T-helper 9 cell (primary cell): ENCODE measurements at places on chromosomes 4 and X.

DNA sequence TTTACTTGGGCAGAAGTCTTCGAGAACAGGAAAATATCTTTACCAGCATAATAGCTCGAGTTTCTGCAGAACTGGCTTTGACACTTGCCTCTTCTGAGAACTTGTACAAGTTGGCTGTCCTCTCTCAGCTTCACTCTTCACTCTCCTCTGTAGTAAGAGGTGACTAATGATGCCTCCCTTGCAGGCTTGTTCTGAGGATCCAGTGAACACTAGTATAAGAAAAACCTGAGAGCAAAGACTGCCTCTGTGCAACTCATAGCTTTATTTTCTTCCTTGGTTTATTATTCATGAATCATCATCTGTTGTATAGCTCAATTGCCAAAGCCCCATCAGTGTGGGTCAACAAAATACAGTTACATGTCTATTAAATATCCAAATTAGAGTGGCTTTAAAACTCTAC lies 266.7 kb upstream of the CLNK start:
- DNase-seq = no peak

DNA sequence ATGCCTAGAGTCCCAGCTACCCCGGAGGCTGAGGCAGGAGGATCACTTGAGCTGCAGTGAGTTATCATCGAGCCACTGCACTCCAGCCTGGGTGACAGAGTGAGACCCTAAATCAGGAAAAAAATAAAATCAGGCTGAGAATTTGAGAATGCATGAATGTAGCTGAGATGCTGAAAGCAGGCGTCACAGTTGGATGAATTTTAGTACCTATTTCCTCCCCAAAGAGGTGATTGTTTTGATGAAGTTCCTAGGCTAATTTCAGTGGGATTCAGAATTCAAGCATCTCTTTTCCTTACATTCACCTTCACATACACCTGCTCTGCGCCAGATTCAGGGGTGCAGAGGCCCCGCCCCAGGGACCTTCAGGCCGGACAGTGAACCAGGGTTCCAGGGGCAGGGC lies 3.2 kb downstream of the CFAP99 start:
- no peak for DNase-seq

- DNase-seq = no peak
Measured at GRCh38 chrX:119579414-119579813, 5.1 kb downstream of the UBE2A start.

DNA sequence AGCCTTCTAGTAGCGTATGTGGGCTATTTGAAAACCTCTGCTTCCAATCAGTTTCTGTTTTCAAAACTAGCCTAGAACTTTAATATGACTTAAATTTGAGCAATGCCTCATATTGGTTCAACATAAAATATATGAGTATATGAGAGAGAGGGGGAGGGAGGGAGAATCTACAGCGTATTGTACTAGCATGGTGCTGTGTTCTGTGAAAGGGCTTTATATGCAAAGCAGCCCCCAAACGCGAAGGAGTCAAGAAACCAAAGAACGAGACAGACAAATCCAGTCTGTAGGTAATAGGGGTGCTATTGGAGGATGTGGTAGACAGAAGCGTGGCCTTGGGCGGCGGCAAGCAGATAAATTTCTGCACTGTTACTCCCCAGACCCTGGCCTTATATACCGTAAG lies 784 bp upstream of the ANXA5 start:
- DNase-seq = no peak

- DNase-seq = no peak
Measured at GRCh38 chr4:158201322-158201721, 9.0 kb upstream of the TMEM144 start.

DNA sequence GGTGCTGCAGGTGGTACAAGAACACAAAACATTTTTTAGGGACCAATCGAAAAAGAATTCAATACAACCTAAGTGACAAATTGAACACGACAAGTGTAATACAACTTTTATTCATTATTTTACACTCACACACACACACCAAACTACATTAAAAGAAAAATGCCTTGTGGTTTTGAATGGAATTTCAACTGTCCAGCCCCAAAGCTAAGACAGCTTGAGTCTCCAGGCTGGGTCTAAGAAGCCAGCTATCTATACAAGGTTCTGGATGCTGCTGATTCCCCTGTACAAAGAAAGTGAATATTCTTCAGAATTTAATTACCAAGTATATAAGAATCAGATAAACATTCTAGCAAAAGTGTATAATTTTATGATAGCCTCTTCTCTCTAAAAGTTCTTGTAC lies 118.2 kb downstream of the PPP3CA start:
- DNase-seq = no peak

- DNase-seq = no peak
Measured at GRCh38 chrX:149198980-149199732, 305.9 kb downstream of the IDS start.

DNA sequence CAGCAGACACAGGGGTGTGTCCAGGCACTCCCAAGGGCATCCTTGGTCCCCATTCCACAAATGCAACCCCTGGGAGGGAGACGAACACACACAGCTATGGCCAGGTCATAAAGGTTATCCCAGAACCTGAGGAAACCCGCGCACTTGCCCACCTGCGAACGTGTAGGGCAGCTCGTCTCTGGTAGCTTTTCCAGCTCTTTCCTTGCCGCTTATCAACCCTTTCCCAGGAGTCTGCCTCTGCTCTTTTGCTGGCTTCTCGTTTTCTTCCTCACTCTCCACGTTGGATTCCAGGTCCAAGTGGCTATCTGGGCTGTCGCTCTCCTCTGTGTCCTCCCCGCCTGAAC lies 13.5 kb downstream of the NOP14 start:
- DNase-seq = no peak

DNA sequence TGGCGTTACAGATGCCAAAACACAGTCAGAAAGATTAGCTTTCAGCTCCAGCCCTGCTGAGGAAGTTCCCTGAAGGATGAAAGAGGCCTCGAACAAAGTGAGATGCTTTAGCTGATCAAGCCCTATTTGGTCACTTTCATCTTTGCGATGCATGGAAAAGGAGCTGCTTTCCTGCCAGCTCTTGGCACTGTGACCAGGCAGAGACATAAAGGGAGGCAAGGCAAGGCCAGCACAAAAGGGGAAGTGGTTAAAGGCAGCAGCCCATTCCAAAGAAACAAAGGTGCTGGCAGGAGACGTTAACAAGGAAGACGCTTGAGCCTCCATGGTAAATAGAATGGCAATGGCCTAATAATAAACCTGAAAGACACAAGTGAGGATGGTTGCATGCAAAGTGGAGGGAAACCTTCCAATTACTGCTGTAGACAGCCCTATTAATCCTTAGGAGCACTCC lies 617.1 kb upstream of the INTU start:
- DNase-seq = no peak

DNA sequence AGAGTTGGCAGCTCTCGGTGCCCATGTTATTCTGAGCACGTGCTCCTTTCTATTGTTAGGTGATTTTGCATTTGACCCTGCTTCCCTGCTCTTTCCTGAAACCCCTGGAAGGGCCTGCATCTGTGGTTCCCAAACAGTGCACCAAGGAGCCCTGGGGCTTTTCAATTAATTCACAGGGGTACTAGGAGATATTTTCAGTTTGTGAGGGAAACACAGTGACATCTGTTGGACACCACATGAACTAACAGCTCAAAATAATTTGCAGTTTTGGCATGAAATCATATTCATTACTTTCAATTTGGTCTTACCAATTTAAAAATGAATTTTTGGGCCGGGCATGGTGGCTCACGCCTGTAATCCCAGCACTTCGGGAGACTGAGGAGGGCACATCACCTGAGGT lies 156.6 kb downstream of the GATB start:
- no peak for DNase-seq

GRCh38 chrX:136620780-136621179 lies 27.2 kb upstream of the CD40LG start:
- DNase-seq = no peak

- no peak for DNase-seq
Measured at GRCh38 chr4:80840396-80840795, 190.1 kb upstream of the BMP3 start.

- DNase-seq = no peak
Measured at GRCh38 chrX:100316987-100317386, 93.1 kb downstream of the PCDH19 start.

- no peak for DNase-seq
Measured at GRCh38 chr4:85391071-85391470, 83.9 kb upstream of the ARHGAP24 start.

GRCh38 chr4:1021386-1022050 lies 10.1 kb downstream of the FGFRL1 start:
- no peak for DNase-seq

- DNase-seq = no peak
Measured at GRCh38 chr4:136558940-136559494, 973.3 kb downstream of the PCDH18 start.

DNA sequence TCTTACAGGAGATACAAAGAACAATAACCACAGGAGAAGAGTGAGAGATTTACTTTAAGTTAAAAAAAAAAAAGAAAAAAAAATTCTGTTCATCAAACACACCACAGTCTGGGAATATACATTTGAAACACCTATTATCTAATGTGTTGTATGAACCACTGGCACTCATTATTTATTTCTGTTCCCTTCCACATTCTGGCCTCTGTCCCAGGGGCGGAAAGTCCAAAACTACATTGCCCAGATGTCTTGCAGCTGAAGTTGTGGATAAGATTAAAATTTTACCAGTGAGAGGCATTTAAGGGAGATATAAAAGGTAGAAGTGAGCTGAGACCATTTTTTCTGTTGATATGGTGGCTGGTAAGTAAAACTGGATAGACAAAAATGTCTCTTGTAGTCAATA lies 56.2 kb downstream of the SCLT1 start:
- no peak for DNase-seq

- no peak for DNase-seq
Measured at GRCh38 chr4:22941688-22942375, 249.1 kb downstream of the GBA3 start.

DNA sequence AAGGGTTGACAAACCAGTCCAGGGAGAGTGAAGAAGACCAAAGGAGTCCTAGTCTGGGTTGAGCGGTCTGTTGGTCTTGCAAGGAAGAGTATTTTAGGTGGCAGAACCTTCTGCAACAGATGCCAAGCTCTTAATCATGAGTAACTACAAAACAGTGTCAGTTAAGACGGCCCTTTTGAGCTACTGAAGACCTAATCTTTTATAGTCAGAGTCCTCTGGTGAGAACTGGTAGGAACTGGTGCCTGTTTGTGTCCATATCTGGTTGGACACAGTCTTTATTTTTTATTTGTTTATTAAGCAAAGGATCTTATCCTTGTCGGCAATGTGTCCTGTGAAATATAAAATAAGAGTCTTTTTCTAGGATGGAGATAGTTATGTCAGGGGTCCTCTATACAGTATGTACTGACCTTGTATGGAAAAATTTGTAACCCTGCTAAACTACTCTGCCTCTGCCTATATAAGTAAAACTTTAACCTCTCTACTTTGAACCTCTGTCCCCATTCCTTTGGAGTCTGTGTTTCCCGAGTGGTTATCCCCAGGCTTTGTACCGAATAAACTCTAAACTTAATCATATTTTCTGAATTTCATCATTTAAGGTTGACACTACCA lies 47.1 kb downstream of the FAM13A start:
- DNase-seq = no peak

- no peak for DNase-seq
Measured at GRCh38 chrX:3142259-3143042, 101.2 kb downstream of the ARSF start.

GRCh38 chrX:134423606-134424005 lies 36.4 kb upstream of the HPRT1 start:
- no peak for DNase-seq

- DNase-seq = no peak
Measured at GRCh38 chr4:78032446-78032845, 24.7 kb upstream of the FRAS1 start.

GRCh38 chrX:71181558-71181909 lies 36.9 kb downstream of the NLGN3 start:
- peak; percentile 25 for DNase-seq

GRCh38 chr4:182600856-182601255 lies 316.3 kb downstream of the DCTD start:
- DNase-seq = no peak

DNA sequence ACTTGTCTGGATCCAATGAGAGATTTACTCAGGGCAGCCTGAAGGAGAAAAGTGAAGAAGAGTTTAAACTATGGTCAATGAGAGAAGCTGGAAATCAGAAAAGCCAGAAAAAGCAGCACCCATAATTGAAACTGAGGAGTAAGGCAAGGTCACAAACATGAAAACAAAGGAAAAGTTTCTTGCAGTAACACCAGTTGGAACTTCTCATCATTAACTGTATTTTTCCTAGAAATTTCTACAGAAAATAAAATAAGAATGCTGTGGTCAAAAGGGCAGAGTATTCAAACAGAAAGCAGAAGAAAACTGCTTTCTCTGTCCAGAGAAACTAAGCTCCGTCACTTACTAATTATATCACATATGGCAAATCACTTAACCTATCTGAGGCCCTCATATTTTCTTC lies 102.2 kb downstream of the OR13H1 start:
- no peak for DNase-seq

- DNase-seq = no peak
Measured at GRCh38 chr4:85644061-85644460, 169.1 kb downstream of the ARHGAP24 start.

DNA sequence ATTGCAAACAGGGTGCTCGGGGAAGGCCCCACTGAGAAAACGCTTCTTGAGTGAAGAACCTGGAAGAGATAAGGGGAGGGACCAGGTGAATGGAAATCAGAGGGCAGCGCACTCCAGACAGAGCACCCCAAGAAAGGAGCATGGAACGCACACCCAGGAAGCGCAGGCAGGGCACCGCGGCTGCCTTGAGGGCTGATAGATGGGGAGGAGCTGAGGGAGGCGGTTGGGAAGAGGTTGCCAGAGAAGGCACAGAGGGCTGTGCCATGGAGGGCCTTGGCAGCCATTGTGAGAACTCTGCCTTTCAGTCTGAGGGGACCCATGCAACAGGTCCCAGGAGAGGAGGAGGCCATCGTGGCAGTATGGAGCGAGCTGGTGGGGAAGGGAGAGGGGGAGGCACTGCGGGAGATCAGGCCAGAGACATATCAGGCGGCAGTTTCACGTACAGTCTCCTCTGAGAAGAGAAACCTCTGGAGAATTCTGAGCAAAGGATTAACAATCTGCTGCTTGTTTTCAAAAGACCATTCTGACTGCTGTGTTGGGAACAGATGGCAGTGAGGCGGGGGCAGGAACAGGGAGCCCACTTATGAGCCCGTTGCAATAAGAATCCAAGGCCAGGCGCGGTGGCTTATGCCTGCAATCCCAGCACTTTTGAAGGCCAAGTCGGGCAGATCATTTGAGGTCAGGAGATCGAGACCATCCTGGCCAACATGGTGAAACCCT lies 83.7 kb downstream of the PCYT1B start:
- DNase-seq = no peak

DNA sequence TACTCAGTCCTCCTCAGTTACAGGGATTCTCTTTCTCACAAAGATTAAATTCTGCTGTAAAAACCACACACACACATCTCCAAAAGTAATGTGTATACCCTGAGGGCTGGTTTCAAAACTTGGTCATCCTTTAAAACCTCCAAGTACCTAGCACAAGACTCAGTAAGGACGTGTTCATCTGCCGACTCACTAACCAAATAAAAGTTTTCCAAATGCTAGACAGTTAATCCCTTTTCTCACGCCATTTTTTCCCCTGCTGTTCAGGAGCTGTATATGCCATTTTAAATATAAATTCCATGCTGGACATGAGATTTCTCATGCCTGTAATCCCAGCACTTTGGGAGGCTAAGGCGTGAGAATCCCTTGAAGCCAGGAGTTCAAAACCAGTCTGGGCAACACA lies 3.9 kb upstream of the SAT1 start:
- no peak for DNase-seq

- DNase-seq = no peak
Measured at GRCh38 chrX:51852096-51852495, 41.3 kb upstream of the MAGED1 start.
